GF-D8 (cell line): ENCODE measurements at places on chromosomes 12 and 14.

DNA sequence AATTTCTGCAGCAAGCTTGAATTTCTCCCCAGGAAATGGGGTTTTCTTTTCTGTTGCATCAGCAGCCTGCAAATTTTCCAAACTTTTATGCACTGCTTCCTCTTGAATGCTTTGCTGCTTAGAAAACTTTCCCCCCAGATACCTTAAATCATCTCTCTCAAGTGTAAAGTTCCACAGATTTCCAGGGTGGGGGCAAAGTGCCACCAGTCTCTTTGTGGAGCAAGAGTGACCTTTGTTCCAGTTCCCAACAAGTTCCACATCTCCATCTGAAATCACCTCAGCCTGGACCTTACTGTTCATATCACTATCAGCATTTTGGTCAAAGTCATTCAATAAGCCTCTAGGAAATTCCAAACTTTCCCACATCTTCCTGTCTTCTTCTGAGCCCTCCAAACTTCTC is 241.6 kb upstream of the TMTC1 start:
- DNase-seq = no peak

GRCh38 chr12:113152835-113153814 is 3.6 kb downstream of the CFAP73 start:
- DNase-seq = no peak

DNA sequence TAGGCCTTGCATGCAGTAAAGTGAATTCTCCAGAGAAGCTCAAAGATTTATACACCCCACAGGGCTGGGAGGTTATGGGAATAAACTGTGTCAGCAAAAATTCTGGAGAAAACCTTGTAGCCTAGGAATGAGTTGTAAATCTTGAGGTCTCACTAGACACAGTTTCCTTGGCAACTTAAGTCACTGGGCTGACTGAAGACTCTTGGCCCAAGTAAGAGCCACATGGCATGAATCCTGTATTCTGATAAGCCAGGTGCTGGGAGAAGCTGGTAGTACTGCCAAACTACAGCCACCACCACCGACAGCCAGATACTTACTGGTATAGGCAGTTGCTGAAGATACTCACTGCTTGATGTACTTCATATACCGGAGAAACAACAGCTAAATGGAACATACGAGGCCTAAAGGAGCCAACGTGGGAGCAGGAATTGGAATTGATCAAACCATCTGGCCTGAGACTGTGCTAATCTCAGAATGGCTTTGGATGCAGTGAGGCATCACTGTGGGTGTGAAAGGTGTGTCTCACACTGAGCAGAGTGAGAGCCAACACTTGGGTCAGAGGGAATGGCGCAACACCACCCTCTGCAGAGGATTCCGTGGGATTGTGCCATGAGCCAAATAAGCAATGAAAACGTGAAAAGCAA is 102.8 kb upstream of the TMCC3 start:
- no peak for DNase-seq

- DNase-seq = no peak
Measured at GRCh38 chr12:4223273-4223845, 50.2 kb upstream of the CCND2 start.

- no peak for DNase-seq
Measured at GRCh38 chr14:94780536-94781399, 10.9 kb upstream of the GSC start.

DNA sequence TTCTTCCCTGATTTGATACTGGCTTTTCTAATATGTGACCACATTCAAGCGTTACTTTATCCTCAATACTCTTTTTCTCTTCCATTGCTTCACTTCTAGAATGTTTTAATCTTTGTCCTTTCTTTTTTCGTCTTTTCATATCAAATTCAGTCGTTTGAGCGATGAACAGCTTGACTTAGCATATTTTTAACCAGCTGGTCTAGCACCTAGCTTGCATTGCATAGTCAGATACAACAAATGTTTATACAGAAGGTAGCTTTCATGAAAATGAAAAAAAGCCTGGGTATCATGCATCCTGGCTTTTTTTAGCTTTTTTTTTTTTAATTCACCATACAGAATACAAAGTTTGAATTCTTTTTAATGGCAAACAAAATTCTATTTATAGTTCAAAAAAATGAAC is 1.2 kb downstream of the SOX5 start:
- DNase-seq = no peak

GRCh38 chr12:89636052-89636775 is 72.4 kb downstream of the ATP2B1 start:
- DNase-seq = no peak

DNA sequence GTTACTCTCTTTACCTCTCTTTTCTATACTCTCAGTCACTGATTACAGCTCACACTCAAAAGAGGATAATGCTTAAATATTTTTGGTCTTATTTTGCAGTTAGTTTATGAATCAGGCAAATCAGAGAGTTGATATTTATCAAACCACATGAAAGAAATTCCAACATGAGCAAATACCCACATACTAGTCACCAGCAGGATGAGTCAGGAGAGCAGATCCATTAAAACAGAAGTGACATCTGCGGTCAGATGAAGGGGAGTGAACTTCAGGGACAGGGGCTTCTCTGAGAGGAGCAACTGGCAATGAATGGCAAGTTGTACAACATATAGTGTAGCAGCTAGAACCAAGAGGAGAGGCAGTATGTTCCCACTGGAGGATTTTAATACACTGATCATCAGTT is 258.7 kb downstream of the SYT10 start:
- no peak for DNase-seq

- no peak for DNase-seq
Measured at GRCh38 chr12:49907352-49907751, 3.7 kb upstream of the FAIM2 start.
